Kidney capillary endothelial cell (primary cell): ENCODE measurements at places on chromosomes 4 and X.

DNA sequence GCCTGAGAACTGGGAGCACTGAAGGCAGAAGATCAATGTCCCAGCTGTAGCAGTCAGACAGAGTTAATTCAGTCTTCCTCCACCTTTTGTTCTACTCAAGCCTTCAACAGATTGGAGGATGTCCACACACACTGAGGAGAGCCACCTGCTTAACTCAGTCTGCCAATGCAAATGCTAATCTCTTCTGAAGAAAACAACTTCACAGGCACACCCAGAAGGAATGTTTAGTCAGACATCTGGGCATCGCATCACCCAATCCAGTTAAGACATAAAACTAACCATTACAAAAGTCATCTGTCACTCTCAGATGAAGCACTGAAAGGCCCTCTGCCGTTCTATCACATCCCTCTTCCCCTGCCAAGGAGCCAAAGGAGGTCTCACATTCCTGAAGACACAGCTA lies 173.7 kb downstream of the CENPC start:
- DNase-seq, result no peak

DNA sequence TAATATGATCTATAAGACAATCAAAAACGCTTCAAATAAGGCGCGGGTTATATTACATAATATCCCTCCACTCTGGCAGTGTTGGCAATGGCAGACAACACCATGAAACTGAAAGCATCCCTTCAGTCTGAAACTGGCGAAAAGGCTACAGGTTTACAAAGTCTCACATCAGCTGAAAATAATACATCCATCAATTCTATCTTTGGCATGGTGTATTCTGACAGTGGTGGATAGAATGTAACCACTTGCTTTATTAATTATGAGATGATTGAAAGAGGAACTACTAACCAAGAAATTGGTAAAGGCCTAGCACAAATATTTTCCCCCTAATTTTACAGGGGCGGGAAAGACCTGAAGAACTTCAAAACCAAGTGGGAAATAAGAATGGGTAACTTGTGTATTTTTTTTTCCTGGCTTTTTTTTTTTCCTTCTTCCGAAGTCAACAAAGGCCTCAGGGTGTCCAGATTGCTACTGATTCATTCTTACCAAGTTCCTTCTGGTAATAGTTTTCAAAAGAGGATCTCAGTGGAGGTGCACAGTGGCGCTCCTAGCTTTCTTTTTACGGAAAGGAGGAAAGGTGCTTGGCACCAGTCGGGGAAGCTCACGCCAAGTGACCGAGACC lies 728 bp downstream of the UBA6 start:
- DNase-seq, result peak; percentile 23

DNA sequence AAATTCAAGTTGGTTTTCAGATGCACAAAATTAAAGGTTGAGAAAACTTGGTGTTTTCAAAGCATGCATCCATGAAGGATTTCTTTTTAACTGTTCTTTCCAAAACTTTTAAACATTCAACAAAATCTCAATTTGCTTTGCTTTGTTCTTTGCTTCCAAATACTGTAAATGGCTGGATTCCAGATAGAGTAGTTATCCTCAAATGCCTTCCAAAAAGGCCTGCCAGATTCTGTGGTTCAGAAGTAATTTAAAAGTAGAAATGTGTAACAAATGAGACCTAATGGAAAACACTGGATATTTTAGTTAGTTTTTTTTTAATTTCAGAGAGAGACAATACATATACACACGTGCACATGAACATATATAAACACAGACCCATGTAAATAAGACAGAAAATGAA lies 97.3 kb downstream of the NR3C2 start:
- DNase-seq, result no peak

GRCh38 chrX:40736170-40736505 lies 796 bp upstream of the MED14 start:
- no peak for DNase-seq

DNA sequence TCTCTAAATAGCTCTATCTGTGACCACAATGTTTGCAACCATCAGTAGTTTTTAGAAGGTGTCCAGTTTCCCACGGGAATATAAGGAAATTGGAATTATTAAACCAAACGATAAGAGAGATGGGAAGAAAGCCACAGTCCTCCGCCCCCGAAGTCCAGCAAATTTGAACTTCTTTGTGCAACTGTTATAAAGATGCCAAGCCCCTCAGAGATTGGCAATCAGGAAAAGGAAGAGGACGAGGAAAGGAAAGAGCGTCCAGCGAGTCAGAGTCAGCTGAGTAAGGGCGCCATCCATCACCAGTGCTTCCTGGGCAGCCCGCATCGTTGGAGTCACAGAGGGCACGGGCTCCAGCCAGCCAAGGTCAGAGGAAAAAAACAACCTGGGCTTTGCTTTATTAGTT lies 35.7 kb downstream of the LDB2 start:
- peak; percentile 77 for DNase-seq

GRCh38 chr4:54228961-54229501 lies at the start of gene PDGFRA:
Gene PDGFRA (plus strand): TSS chr4:54229293. CDS start chr4:54258769, 29,476 bp downstream.
- DNase-seq, result no peak

- no peak for DNase-seq
Observed at GRCh38 chr4:162830899-162831298, 335.8 kb downstream of the NAF1 start.

GRCh38 chr4:143417679-143418403 lies 81.2 kb downstream of the GAB1 start:
- DNase-seq, result no peak

- DNase-seq, result no peak
Observed at GRCh38 chr4:16721613-16722291, 176.7 kb downstream of the LDB2 start.

DNA sequence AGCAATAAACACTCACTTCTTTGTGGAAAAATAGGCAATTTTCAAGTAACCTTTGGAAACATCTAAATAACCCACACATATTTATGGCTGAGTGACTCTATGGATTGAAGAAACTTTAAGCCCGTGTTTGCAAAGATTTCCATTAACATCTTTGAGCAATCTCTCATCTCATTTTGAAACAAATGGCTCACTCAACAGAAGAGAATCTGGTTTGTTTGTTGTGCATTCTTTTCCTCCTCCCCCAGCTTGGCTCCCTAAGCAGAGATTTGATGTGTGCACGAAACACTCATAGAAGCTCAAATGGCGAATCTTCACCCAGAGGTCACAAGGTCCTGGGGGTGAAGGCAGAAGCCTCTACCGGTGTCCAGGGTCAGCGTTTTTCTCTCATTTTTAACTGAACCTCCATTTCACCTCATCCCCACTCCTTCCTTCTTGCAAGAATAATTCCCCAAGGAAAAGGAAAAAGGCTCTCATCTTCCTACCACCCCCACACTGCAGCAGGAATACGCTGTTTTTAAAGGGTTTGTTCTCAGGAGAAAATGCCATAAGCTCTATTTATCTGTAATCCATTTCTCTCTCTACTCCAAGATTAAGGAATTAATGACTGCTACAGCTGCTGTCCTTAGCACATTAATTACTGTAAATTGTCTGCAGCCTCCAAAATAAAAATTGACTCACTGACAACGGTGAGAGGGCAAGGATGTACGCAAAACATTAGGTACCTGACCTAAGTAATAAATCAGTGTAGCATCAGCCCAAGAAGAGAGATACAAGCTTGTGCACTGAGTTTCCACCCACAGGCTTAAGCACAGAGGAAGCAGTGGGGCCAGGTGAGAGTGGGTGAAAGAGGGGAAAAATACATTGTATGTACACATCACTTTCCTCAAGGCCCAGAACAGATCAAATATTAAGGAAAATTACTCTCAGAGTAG lies 307.6 kb upstream of the NOCT start:
- DNase-seq, result no peak

DNA sequence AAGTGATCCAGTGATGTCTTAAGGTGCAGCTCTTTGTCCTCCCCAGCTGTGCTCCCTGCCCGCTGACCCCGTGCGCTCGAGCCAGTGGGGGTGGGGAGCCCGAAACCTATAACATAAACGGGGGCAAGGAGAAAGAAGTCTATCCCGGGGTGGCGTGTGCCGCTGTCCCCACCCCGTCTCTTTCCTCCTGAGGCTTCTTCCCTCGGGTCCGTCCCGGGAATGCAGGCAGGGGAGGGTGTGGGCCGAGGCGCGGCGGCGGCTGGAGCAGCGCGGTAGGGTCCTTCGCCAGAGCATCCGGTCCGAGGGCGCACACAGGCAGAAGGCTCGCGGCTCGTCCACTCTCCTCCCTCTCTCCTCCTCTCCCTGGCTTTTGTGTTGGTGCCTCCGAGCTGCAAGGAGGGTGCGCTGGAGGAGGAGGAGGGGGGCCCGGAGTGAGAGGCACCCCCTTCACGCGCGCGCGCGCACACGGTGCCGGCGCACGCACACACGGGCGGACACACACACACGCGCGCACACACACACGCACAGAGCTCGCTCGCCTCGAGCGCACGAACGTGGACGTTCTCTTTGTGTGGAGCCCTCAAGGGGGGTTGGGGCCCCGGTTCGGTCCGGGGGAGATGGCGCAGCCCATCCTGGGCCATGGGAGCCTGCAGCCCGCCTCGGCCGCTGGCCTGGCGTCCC lies at the start of gene RAB33A:
TSS of gene RAB33A (plus strand) at position 517 of the 681 bp plus-strand sequence. CDS start at position 618, 101 bp downstream.
- DNase-seq, result no peak

- peak; percentile 9 for DNase-seq
Observed at GRCh38 chr4:49032440-49033161, 46.5 kb downstream of the CWH43 start.

DNA sequence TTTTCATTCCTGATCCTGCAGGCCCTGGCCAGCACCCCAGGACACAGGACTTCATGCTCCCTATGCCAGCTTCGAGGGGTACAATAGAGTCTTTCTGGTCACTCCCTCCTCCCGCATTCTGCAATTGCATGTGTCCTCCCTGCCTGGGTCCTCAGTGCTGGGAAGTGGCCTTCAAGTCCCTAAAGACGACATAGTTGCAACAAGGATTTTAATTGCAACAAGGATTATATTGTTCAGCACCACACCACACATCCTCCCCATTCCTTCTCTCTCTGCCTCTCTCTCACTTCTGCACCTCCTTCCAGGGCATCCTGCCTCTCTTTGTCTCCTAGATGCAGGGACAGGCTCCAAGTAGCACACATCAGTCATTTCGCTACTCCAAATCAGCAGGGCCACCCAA lies 25.5 kb downstream of the SCD5 start:
- no peak for DNase-seq

- DNase-seq, result no peak
Observed at GRCh38 chr4:98546910-98547594, 111.4 kb downstream of the TSPAN5 start.

DNA sequence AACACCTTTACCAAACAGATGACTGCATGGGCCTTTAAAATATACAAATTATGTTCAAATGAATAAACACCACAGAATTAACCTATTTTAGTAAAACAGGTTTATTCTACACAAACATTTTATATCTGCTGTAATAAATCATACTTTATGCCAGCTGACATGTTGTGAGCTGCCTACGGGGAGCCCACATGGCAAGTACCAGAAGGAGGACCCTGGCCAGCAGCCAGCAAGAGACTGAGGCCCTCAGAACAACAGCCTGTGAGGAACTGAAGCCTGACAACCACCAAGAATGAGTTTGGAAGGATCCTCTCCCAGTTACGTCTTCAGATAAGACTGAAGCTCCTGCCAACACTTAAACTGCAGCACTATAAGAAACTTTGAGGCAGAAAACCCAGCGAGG lies 377.0 kb downstream of the PDGFC start:
- DNase-seq, result no peak

- no peak for DNase-seq
Observed at GRCh38 chr4:84378356-84378755, 120.7 kb downstream of the NKX6-1 start.

- DNase-seq, result peak; percentile 78
Observed at GRCh38 chr4:102627831-102628523, 126.8 kb downstream of the NFKB1 start.

DNA sequence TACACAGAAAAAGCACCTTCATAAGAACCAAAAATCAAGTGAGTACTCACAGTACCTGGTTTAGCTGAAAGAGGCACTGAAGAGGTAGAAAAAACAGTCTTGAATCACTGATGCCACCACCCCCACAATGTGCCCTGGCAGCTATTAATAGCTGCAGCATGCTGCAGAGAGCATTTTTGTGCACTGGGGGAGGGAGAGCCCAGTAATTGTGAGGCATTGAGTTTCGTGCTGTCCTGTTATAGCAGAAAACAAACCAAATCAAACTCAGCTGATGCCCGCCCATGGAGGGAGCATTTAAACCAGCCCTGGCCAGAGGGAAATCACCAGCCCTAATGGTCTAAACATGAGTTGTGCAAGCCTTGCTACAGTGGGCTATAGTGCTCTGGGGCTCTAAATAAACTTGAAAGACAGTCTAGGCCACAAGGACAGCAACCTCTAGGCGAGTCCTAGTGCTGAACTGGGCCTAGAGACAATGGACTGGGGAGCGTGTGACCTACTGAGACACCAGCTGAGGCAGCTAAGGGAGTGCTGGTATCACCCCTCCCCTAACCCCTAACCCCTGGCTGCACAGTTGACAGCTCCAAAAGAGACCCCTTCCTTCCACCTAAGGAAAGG lies 106.3 kb upstream of the TMLHE start:
- DNase-seq, result no peak

DNA sequence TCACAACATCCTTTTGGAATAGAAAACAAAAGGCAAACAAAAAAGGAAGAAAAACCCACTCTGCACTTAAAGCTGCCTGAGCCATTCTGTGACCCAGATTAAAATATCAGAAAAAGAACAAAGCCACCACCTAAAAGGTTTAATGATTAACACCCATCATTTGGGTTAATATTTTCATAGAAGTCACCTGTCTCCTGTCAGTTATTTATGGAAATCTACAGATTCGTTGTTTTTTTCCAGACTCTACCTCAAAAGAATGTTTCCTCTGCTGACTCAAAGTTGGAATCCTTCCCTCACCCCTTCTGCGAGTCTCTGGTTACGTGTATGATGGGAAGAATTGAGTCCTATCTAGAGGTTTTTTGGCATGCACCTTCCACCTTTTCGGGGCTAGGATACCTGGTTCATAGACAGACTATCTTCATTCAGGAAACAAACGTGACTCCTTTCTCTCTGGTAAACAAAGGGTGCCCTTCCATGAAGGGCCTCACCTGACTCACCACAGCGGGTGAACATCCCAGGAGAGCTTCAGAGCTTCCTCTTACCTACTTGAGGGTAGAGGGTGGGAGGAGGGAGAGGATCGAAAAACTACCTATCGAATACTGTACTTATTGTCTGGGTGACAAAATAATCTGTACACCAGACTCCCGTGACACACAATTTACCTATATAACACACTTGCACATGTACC lies 19.6 kb upstream of the CA5B start:
- no peak for DNase-seq

DNA sequence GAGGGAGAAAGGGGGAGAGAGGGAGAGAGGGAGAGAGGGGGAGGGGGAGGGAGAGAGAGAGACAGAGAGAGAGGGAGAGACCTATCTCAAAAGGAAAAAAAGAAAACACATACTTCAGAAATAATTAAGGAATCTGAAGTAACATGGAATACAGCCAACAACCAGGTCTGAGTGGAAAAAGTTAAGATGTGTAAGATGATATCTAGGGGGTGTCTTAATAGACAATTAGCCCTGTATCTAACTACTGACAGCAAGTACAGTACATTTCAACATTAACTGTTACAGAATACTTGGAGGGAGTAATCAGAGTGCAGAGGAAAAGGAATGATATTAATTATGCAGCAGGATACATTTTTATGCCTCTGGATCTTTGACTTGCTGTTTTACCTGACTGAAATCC lies 22.4 kb downstream of the NUP54 start:
- DNase-seq, result no peak

GRCh38 chr4:41639291-41639690 lies 101.3 kb downstream of the LIMCH1 start:
- DNase-seq, result no peak
